ENCODE measurements at places on chromosomes 12 and 14. TPM values are rescaled to one million over a fixed set of nuclear protein-coding genes. Genes with fewer than 3 reads are reported as not detected.

KRT8 gene
- polyA plus RNA-seq: 173 TPM

- DNase-seq: no peak
These were observed 310 bp downstream of the BICDL1 start for GRCh38 chr12:119989361-119989730.

DNA sequence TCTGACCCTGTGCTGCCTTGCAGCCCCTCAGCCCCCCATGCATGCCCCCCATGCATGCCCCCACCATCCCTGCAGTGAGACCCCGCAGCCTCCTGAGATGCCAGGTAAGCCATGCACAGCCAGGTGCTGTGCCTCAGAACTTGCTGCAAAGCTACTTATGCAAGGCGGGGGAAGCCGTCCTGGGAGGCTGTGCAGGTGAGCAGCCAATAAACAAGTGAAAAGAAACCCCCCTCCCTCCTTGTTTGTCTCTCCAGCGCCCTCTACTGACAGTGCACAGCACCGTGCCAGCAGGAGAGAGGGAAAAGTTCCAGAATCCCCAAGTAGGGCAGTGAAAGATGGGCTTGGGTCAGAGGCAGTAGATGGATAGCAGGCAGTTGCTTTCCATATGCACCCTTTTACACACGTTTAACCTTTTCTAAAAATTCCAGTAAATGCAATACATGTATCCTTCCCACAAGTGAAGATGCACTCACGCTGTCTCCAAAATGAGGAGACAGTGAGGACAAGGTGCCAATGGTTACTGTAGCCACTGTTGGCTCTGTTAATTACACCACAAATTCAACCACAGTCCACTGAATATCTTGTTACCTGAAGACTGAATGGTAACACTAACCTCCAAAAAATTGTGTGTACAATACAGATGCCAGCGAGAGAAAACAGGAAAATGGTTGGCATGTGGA lies 18.0 kb downstream of the TNFAIP2 start:
- DNase-seq: no peak

DNA sequence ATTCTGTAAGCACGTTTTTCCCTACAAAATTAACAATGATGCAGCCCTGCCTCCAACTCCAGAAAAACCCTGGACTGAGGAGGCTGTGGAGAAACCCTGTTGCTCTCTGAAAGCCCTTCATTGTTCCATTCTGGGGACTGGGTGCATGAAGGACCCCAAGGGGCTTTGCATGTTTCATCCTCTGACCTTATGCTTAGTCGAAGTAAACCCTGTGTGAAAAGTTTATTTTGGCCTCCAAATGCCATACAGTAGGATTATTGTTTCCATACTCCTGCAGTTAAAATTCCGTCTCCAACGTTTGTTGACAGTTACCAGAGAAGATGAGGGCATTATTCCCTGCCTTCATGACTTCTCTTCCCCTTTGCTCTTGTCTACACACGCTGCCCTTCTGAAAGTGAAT lies 46.0 kb downstream of the CKB start:
- DNase-seq: no peak

DNA sequence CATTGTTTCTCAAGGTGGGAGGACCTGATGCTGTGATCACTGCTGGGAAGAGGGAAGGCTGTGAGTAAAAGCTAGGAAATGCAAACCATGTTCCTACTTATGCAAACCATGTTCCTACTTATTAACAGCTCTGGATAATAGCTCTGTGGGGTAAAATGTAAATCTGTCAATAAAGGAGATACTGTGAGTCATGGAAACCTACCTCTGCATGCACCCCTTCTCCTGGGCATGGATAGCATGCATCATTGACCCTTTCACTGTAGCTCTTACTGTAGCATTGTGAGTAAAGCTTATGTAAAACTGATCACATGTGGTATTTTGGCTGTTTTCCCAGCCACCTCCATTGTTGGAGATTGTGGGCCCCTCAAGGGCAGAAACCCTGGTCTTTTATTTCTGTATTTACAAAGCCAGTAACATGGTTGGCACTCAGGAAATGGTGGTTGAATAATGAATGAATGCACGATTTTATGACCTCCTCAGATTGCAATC lies 253.7 kb downstream of the GRIN2B start:
- DNase-seq: no peak

DNA sequence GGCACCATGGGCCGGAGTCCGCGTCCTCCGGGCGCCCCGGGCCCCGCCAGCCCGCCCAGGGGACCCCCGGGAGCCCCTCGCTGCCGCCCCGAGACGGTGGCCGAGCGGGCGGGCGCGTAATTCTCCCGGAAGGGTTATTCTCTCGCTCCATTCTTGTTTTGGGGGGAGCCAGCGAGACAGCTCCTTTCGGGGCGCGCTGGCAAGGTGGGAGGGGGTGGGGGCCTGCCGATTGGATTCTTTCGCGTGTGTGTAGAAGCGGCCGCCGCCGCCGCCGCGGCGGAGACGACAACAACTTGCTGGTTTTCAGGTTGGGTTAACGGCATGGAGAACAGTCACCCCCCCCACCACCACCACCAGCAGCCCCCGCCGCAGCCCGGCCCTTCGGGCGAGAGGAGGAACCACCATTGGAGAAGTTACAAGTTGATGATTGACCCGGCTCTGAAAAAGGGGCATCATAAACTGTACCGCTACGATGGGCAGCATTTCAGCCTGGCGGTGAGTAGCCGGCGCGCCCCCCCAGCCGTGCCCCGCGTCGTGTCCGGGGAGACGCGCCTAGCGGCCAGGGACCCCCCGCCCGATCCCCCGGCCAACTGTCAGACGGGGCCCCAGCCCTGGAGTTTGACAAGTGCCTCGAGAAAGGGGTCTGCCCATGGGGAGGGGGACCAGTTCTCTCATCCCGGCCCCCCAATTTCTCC lies 755 bp downstream of the SETD1B start:
- DNase-seq: no peak

DNA sequence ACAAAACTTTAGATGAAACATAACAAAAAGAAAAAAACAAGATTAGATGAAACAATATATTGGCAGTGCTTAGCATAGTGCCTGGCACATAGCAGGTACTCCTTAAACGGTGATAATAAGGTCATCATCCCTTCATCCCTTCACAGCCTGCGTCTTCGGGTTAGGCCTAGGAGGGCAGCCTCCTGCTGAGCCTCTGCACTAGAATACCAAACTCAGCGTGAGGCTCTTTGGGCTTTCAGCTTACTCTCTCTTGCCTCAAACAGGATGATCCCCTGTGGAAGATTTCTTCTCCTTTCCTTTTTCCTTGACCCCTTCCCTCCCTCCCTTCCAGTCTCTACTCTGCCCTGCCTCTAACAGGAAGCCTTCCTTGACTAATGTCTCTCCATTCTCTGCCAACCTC lies 14.4 kb upstream of the FIGNL2 start:
- DNase-seq: no peak

DNA sequence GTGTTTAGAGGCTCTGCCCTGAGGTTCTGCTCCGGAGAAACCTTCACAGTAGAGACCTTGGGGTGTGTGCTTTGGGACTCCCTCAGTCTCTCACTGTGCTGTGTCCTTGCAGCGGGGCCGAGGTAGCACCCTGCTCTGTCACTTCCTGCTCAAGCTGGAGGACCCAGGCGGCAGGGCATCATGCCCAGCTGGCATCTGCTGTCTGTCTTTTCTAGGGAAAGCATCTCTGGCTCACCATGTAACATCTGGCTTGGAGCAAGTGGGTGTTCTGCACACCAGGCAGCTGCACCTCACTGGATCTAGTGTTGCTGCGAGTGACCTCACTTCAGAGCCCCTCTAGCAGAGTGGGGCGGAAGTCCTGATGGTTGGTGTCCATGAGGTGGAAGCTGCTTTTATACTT lies 124.5 kb downstream of the ESRRB start:
- no peak for DNase-seq
